Spinal cord (tissue), 10 donors: ENCODE measurements at places on chromosomes 2 and 18.

DNA sequence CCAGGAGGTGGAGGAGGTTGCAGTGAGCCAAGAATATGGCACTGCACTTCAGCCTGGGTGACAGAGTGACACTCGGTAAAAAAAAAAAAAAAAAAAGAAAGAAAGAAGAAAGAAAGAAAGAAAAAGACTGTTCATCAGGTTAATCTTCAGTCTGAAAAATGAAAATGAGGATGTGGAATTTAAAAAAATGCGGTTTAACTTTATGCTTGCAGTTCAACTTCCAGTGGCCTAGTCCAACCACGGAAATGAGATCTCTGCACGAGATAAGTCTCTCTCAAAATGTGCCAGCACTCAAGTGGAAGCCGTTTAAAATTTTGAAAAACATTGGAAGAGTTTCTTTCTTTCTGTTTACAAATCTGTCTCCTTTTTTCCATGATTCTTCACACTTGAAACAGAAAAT, 112.1 kb downstream of the DOCK10 start:
- H3K36me3 ChIP-seq = peaks cover 7% of the 10 kb centered on the region
- no peaks in the 10 kb centered on the region for H3K27me3 ChIP-seq
- H3K27ac ChIP-seq = no peak overlapping the region
- DNase-seq = no peak
- H3K4me3 ChIP-seq = no peak overlapping the region

DNA sequence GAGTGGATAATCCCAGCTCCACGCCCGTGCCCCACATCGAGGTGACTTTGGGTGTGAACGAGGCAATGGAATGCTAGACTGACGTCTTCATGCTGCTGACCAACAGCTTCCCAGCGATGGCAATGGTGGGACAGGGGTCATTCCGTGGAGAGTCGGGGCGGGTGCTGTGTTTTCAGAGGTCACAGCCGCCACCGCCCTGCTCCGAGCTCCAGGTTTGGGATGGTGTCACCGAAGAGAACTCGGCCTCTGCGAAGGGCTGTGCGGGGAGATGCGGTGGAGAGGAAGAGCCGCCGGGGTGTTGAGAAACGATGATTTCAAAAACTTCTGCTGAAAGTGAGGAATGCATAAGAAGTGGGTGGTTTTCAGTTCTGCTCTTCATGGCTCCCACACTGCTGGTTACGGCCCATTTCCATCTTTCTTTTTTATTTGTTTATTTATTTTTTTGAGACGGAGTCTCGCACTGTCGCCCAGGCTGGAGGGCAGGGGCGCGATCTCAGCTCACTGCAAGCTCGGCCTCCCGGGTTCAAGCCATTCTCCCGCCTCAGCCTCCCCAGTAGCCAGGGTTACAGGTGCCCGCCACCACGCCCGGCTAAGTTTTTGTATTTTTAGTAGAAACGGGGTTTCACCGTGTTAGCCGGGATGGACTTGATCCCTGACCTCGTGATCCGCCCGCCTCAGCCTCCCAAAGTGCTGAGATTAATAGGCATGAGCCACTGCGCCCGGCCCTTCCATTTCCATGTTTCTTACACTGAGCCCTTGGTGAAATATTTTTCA, 142.6 kb downstream of the RTP5 start:
- no peak for DNase-seq
- H3K4me1 ChIP-seq = no peaks in the 10 kb centered on the region
- no peak overlapping the region for H3K27ac ChIP-seq

- no peaks in the 10 kb centered on the region for H3K4me1 ChIP-seq
- H3K4me3 ChIP-seq = no peak overlapping the region
- no peaks in the 10 kb centered on the region for H3K27me3 ChIP-seq
- no peak for DNase-seq
- no peak overlapping the region for H3K27ac ChIP-seq
These were observed 83.9 kb downstream of the AAK1 start for GRCh38 chr2:69559442-69560146.

GRCh38 chr2:181685150-181685688, 4.9 kb upstream of the NEUROD1 start:
- DNase-seq = no peak
- peaks cover 49% of the 10 kb centered on the region for H3K4me1 ChIP-seq
- no peak overlapping the region for H3K27ac ChIP-seq
- H3K27me3 ChIP-seq = peaks cover 78% of the 10 kb centered on the region
- H3K36me3 ChIP-seq = no peaks in the 10 kb centered on the region
- no peak overlapping the region for H3K4me3 ChIP-seq

DNA sequence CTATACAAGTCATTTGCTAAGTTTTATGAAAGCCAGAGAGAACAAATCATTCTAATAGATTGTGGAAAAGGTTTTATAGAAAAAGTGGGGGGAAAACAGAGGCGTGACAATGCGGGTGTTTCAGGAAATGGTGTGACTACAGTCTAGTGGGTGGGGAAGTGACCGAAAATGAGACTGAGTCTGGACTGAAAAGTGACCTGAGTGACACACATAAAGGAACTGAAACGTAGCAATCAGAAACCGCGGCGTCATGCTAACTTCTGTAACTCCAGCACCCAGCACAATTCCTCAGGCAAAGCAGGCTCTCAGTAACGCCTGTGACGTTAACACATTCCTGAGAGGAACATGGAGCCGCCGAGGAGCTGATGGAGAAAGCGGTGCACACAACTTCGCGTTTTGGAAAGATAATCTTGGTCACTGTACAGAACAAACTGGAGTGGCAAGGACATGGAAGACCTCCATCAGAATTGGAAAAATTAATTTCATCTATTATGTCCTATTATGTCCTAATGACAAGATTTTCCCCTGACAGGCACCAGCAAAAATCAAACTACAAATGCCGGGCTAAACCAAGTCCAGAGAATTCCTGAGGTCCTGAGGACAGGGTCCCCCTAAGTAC, 1.4 kb upstream of the CD226 start:
- no peaks in the 10 kb centered on the region for H3K27me3 ChIP-seq
- DNase-seq = no peak
- no peaks in the 10 kb centered on the region for H3K36me3 ChIP-seq
- H3K27ac ChIP-seq = no peak overlapping the region
- H3K4me3 ChIP-seq = no peak overlapping the region

- H3K4me1 ChIP-seq = peaks cover 21% of the 10 kb centered on the region
- no peak overlapping the region for H3K27ac ChIP-seq
- H3K36me3 ChIP-seq = peaks cover 26% of the 10 kb centered on the region
- H3K27me3 ChIP-seq = no peaks in the 10 kb centered on the region
- DNase-seq = no peak
- H3K4me3 ChIP-seq = no peak overlapping the region
These were observed 47.1 kb downstream of the HDAC4 start for GRCh38 chr2:239353692-239354091.

- H3K27me3 ChIP-seq = no peaks in the 10 kb centered on the region
- DNase-seq = no peak
- peaks cover 3% of the 10 kb centered on the region for H3K36me3 ChIP-seq
These were observed 77.0 kb upstream of the TMEM200C start for GRCh38 chr18:5972298-5972697.

DNA sequence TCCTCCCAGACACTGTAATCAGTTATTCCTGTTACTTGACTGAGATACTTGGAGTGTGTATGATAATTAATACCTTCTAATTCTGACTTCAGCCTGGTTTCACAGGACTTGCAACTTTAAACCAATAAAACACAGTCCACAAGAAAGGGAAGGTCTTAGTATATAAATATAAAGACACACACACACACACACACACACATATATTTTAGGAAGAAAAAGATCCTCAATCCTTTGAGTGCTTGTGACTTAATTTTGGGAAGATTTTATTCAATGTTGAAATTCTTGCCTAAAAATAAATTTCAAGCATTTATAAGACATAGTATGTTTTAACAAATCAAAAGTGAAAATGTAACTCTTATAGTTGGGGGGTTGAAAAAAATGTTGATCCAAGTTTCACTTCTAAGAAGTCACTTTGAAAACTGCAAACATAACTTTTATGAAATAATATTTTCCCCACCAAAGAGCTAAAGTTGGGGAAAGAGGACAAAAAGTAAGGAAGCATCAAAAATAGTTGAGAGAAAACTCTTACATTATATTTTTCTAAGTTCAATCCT, 824 bp upstream of the VPS54 start:
- no peaks in the 10 kb centered on the region for H3K27me3 ChIP-seq
- H3K27ac ChIP-seq = peak overlapping the region; percentile 97
- H3K4me1 ChIP-seq = peaks cover 10% of the 10 kb centered on the region
- no peak for DNase-seq

- H3K36me3 ChIP-seq = peaks cover 4% of the 10 kb centered on the region
- no peaks in the 10 kb centered on the region for H3K27me3 ChIP-seq
- no peak overlapping the region for H3K4me3 ChIP-seq
- H3K27ac ChIP-seq = no peak overlapping the region
- no peak for DNase-seq
- peaks cover 10% of the 10 kb centered on the region for H3K4me1 ChIP-seq
These were observed 10.2 kb downstream of the LPIN2 start for GRCh38 chr18:3002732-3003131.

DNA sequence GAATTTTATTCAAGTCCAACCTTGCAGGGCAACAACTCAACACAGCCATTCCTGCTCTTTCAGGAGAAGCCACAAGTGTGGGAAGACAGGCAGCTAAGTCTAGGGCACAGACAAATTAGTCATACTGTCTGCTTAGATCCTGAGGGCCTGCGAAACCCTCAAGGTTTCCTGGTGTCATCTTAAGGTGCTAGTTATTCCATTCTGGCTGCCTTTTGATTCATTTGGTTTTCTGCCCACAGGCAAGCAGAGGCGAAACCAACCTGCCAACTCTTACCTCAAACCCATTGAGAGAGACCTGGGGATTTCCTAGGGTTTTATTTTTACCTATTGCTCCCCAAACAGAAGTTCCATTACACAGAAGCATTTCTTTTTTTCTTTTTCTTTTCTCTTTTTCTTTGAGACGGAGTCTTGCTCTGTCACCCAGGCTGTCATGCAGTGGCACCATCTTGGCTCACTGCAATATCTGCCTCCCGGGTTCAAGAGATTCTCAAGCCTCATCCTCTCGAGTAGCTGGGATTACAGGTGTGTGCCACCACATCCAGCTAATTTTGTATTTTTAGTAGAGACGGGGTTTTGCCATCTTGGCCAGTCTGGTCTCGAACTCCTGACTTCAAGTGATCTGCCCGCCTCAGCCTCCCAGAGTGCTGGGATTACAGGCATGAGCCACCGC, 23.7 kb upstream of the SCYGR1 start:
- H3K4me3 ChIP-seq = no peak overlapping the region
- DNase-seq = no peak
- no peaks in the 10 kb centered on the region for H3K36me3 ChIP-seq
- H3K27me3 ChIP-seq = no peaks in the 10 kb centered on the region
- H3K27ac ChIP-seq = no peak overlapping the region
- peaks cover 16% of the 10 kb centered on the region for H3K4me1 ChIP-seq

DNA sequence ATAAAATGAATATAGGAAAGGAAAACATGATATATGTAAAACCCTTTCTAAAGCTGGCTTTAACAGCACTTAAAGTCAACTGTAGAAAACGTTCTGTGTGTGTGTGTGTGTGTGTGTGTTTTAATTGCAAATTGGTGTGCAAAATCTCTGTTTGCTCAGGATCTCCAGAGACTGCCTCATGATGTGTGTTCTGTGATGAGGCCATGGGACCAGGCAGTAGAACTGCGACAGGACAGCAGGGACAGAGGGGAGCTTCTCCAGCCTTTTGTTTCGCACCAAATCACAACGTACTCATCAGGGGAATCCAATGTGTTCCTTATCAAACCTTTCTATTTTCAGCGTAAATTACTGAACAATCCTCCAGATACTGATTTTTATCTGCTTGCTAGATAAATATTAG, 66.7 kb downstream of the NXPH2 start:
- no peaks in the 10 kb centered on the region for H3K27me3 ChIP-seq
- no peaks in the 10 kb centered on the region for H3K36me3 ChIP-seq
- H3K4me1 ChIP-seq = peaks cover 4% of the 10 kb centered on the region
- no peak overlapping the region for H3K27ac ChIP-seq
- H3K4me3 ChIP-seq = no peak overlapping the region

GRCh38 chr18:57789090-57789489, 14.0 kb downstream of the ATP8B1 start:
- no peak overlapping the region for H3K27ac ChIP-seq
- no peak for DNase-seq
- no peak overlapping the region for H3K4me3 ChIP-seq
- H3K4me1 ChIP-seq = peaks cover 3% of the 10 kb centered on the region
- H3K27me3 ChIP-seq = no peaks in the 10 kb centered on the region
- H3K36me3 ChIP-seq = no peaks in the 10 kb centered on the region

DNA sequence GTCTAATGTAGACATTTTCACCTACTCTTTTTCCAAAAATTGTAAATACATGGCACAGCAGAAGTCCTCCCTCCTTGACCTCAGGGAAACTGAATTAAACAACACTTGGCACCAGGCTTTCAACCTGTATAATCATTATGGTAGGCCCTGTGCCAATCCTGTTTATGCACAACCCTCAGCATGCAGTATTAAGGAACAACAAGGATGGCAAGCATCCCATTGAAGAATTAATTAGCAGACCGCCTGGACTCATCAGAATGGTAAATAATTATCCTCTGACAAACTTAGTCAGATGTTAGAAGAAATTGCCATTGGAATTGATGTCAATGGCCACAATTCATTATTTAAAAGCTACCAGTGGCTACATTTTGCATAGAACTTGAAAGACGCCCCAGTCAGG, 66.3 kb upstream of the GALNT5 start:
- H3K36me3 ChIP-seq = no peaks in the 10 kb centered on the region
- no peaks in the 10 kb centered on the region for H3K4me1 ChIP-seq
- H3K4me3 ChIP-seq = no peak overlapping the region
- DNase-seq = no peak

DNA sequence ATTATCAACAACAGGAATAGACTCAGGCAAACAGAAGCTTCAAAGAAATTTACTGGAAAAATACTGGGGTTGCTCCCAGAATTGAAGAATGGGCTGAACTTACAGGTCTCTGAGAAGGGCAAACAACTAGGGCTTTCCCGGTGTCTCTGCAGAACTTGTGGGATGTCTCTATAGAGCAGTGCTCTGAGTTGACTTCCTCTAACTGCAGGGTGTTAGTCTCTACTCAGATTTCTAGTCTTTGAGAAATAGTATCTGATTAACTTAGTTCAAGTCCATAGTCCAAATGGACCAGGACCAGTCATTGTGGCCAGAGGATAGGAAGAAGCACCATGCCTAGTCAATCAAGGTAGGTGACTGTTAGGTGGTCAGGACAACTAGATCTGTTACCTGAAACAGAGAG, 45.8 kb downstream of the LIMS1 start:
- H3K4me1 ChIP-seq = peaks cover 5% of the 10 kb centered on the region
- DNase-seq = no peak
- H3K27ac ChIP-seq = no peak overlapping the region
- H3K27me3 ChIP-seq = no peaks in the 10 kb centered on the region

DNA sequence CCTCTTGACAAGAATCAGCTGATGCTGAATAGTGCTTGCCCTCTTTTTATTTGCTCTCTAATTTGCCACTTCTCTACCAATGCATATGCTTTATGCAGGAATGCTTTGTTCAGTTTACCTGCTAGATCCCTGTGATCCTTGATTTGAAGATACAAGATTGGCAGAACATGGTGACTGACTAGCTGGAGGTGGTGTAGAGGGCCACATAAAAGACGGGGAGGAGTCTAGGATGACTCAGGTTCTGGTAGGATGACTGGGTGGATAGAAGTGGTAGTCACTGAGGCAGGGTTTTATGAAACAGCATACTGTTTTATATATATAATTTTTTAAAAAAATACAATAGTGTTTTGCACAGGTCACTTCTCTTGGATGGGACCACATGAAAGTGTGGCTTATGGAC, 6.3 kb upstream of the ADGRF3 start:
- peaks cover 3% of the 10 kb centered on the region for H3K36me3 ChIP-seq
- no peaks in the 10 kb centered on the region for H3K4me1 ChIP-seq
- DNase-seq = no peak
- no peak overlapping the region for H3K27ac ChIP-seq

GRCh38 chr2:145029873-145030272, 510.0 kb upstream of the ZEB2 start:
- H3K27ac ChIP-seq = no peak overlapping the region
- H3K27me3 ChIP-seq = no peaks in the 10 kb centered on the region
- DNase-seq = no peak
